ENCODE measurements at places on chromosomes 3 and 15.

DNA sequence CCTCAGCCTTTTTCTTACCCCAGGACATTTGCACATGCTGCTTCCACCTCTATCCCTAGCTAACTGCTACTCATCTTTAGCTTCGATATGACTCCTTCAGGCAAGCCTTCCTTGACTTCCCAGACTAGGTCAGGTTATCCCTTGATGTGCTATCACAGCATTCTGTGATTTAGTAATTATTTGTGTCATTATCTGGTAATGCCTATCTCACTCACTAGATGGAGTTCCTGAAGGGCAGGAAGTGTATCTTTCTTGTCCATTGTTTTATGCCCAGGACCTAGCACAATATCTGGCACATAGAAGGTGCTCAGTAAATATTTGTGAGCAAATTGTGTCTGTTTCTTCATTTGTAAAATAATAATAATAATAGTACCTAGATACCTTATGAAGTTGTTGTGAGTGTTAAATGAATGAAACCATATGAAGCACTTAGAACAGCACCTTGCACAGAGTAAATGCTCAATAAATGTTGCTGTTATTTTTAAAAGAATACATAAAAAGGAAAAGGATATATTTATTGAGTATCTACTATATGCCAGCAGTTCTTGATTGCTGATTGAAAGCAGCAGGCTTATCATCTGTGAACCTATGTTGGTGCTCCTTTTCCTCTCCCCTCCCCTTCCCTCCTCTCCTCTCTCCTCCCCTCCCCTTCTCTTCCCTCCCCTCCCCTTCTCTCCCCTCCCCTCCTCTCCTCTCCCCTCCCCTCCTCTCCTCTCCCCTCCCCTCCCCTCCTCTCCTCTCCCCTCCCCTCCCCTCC lies 31.5 kb downstream of the SQOR start:
- no peak overlapping the region for H3K4me3 ChIP-seq
- peaks cover 12% of the 10 kb centered on the region for H3K36me3 ChIP-seq
- H3K4me1 ChIP-seq: peaks cover 21% of the 10 kb centered on the region
- H3K27ac ChIP-seq: peak overlapping the region; percentile 54

DNA sequence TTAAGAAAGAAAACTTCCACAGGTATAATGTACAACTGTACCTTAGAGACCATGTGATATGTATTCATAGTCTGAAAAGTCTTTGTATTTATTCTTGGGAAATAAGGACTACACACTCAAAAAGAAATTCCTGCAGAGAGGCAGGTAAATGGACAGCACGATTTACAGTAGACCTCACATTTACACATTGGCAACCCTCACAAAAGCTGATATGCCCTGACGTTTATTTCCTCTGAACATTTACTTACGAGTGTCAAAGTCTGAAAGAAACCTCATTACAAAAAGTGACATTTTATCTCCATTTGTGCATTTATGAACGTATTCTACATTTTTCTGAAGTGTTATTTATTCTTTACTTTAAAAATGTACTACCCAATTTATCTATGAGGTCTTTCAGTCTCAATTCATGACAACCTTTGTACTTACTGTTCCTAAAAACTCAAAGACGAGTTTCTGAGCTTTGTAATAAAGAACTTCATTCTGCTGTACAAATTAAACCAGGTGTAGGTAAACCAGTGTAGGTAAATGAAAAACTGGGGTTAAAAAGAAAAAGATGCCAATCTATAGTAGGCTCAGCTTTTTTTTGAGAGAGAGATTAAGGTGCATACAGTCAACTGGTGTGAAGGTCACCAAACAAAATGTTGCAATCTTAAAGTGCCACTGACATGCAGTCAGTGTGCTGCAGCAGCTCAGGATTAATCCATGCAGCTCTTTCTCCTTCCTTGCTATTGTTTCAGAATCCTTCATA lies 44.3 kb downstream of the THRB start:
- H3K27me3 ChIP-seq: no peaks in the 10 kb centered on the region
- no peak for DNase-seq
- peaks cover 44% of the 10 kb centered on the region for H3K4me1 ChIP-seq

DNA sequence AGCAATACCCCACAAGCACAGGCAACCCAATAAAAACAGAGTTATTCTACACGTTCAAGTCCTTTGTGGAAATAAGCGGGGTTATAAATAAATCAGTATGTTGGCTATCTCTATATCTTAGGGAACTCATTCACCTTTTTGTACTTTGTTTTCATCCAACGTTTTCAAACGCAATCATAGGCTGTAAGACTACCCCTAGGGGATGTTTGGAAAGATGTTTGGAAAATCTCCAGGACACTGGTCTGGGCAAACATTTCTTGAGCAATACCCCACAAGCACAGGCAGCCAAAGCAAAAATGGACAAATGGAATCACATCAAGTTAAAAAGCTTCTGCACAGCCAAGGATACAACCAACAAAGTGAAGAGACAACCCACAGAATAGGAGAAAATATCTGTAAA lies 70.1 kb downstream of the CLDN11 start:
- H3K27ac ChIP-seq: no peak overlapping the region
- H3K27me3 ChIP-seq: no peaks in the 10 kb centered on the region
- DNase-seq: no peak

GRCh38 chr15:84992157-84992944 lies 10.7 kb downstream of the PDE8A start:
- DNase-seq: no peak
- H3K4me1 ChIP-seq: peaks cover 16% of the 10 kb centered on the region
- H3K4me3 ChIP-seq: no peak overlapping the region
- H3K27ac ChIP-seq: peak overlapping the region; percentile 41
- H3K27me3 ChIP-seq: no peaks in the 10 kb centered on the region

DNA sequence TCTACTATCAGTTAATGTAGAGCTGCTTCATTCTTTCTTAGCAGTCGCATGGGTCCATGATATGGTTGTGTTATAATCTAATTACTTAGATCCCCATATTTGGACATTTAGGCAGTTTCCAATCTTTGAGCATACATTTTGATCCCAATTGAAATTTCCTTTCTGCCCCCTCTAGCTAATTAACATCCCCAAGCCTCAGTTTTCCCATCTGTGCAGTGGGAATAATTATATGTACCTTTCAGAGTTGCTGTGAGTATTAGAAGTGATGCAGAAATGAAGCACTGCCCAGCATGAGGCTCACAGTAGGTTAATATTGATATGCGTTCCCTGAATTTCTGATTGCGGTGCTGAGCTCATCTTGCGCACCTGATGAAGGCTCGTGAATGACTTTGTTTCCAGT lies 21.8 kb downstream of the SPSB4 start:
- H3K4me1 ChIP-seq: peaks cover 22% of the 10 kb centered on the region
- no peak overlapping the region for H3K27ac ChIP-seq
- DNase-seq: no peak
- H3K36me3 ChIP-seq: no peaks in the 10 kb centered on the region
- no peaks in the 10 kb centered on the region for H3K27me3 ChIP-seq
- H3K4me3 ChIP-seq: no peak overlapping the region

GRCh38 chr3:24684506-24685023 lies 189.9 kb upstream of the THRB start:
- H3K4me1 ChIP-seq: peaks cover 37% of the 10 kb centered on the region
- no peaks in the 10 kb centered on the region for H3K36me3 ChIP-seq
- H3K27me3 ChIP-seq: no peaks in the 10 kb centered on the region
- no peak overlapping the region for H3K4me3 ChIP-seq
- H3K27ac ChIP-seq: no peak overlapping the region

DNA sequence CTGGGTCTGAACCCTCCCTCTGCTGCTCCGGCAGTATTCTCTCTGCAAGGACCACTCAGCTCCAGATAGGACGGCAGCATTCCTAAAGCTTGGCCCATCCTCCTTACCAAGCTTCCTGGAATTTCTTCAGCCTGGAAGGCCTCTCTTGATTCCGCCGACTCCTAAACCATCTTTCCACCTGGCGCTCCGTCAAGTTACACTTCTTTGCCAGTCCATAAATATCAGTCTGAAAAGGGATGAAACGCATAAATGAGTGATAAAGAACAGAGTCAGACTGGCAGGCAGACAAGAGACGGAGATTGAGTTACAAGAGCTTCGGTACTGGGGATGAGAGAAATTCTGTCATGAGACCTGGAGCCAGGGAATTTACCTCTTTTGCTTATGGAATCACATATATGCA lies 44.3 kb downstream of the CERS3 start:
- H3K36me3 ChIP-seq: no peaks in the 10 kb centered on the region
- DNase-seq: no peak
- no peak overlapping the region for H3K4me3 ChIP-seq
- no peaks in the 10 kb centered on the region for H3K27me3 ChIP-seq
- no peaks in the 10 kb centered on the region for H3K4me1 ChIP-seq

- H3K36me3 ChIP-seq: peaks cover 3% of the 10 kb centered on the region
- H3K27me3 ChIP-seq: no peaks in the 10 kb centered on the region
- no peaks in the 10 kb centered on the region for H3K4me1 ChIP-seq
- H3K4me3 ChIP-seq: no peak overlapping the region
- no peak for DNase-seq
- no peak overlapping the region for H3K27ac ChIP-seq
Observed at GRCh38 chr3:69936266-69936665, 63.3 kb upstream of the SAMMSON start.

GRCh38 chr3:20904671-20905070 lies 718.7 kb upstream of the SGO1 start:
- DNase-seq: no peak
- H3K27ac ChIP-seq: no peak overlapping the region

DNA sequence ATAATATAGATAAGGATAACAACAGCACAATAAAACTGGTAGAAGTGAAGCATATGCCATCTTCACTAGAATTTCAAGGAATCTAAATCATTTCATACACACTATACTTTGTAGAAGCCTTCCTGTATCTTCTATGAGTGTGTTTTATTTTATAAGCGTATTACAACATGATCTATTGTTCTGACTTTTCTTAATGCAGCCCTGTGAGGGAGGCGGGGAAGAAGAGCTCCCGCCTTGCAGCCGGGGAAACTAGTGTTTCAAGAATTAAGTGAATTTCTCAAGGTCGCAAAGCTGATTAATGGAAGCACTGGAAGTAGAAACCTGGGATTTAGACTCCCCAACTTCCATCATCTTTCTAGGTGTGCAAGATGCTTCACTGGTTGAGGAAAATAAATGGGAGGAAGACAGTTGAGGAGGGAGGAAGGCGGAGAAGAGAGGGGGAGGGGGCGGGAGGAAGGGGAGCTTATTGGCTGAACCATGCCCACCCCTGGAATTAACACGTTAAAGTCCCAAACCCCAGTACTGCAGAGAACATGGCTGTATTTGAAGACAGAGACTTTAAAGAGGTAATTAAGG lies 32.9 kb downstream of the VGLL4 start:
- H3K4me3 ChIP-seq: no peak overlapping the region
- no peak overlapping the region for H3K27ac ChIP-seq
- no peaks in the 10 kb centered on the region for H3K27me3 ChIP-seq
- DNase-seq: no peak
- H3K36me3 ChIP-seq: no peaks in the 10 kb centered on the region

DNA sequence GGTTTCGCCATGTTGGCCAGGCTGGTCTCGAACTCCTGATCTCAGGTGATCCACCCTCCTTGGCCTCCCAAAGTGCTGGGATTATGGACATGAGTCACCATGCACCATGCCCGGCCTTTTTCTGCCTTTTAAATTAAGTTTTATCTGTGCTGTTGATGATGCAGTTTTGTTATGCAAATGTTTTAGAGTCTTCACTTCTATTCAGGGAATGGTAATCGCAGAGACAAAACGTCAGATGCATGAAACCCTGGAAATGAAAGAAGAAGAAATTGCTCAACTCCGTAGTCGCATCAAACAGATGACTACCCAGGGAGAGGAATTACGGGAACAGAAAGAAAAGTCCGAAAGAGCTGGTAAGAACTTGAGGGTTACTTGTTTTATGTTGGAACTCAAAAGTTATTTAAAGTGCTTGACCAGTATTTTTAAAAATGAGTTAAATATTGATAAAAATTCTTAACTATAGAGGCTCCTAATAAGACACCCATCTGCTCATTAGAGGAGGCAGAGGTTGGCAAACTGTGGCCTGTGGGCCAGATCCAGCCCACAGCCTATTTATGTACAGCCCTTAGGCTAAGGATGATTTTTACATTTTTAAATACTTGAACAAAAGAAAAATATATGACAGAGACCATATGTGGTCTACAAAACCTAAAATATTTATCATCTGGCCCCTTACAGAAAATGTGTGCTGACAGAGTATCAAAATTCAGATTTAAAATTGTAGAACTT lies 127.8 kb upstream of the LRRFIP2 start:
- H3K4me3 ChIP-seq: no peak overlapping the region
- H3K27me3 ChIP-seq: no peaks in the 10 kb centered on the region
- no peak overlapping the region for H3K27ac ChIP-seq
- no peak for DNase-seq

DNA sequence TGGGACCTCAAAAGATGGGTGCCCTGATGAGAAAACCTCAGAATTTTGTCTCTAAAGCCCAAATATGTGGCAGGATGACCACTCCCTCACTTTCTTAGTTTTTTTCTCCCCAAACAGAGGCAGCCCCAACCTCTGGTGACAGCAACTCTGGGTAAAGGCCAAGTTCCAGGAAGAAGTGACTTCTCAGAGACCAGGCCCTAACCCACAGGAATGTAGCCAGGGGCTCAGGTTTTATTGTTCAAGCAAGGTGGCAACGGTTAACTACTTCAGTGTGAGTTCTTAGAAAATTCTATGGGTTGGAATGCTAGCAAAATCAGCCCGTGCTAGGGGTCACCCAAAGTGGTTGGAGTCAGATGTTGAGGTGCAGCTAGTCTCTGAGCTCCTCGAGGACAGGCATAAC lies 5.1 kb upstream of the DNAJA4 start:
- no peak for DNase-seq
- no peaks in the 10 kb centered on the region for H3K36me3 ChIP-seq
- no peaks in the 10 kb centered on the region for H3K4me1 ChIP-seq

DNA sequence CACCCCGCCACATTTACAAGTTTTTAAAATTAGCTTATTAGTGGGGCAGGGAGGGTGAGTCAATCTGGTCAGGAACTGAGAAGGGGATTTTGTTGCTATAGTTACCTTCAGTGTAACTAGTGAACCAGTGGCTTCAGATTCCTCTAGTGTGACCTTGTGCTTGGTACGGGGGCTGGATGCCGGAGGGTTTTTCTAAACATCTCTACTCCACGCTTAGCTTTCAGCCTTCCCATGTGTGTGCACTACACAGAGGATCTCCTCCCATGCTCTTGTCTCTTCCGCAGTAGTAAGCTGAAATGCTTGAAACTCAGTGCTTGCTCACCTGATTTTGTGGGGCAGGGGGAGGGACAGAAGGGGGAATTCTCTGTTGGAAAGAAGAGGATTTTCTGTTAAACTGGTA lies 67.9 kb upstream of the AKAP13 start:
- H3K4me3 ChIP-seq: no peak overlapping the region
- no peaks in the 10 kb centered on the region for H3K27me3 ChIP-seq
- DNase-seq: no peak
- no peaks in the 10 kb centered on the region for H3K36me3 ChIP-seq
- no peak overlapping the region for H3K27ac ChIP-seq

DNA sequence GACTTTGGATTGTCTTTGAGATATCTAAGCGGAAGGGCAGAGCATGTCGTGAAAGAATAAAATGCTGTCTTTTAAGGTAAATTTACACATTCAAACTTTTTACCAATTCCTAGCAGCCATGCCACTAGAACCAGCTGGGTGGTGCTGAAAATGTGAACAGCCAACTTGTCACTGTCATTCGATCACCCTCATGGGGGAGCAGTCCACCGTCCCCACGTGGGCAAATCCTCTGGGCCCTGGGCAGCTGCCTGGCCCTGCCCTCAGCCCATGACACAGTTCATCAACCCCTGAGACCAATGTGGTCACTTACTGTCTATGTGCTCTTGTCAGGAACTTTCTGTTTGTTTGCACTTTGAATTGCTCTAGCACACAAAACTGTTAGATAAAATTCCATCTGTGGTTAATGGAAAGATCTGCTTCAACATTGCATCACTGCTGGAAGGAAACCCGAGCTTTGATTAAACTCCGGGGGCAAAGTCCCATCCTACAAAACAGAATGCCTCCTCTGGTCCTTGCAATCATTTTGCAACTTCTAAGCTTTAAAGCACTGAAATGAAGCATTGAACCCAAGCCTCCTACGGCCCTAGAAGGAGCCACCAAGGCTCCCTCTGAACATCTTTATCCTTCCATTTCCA lies 50.1 kb downstream of the PCSK6 start:
- no peaks in the 10 kb centered on the region for H3K36me3 ChIP-seq
- no peaks in the 10 kb centered on the region for H3K4me1 ChIP-seq
- no peaks in the 10 kb centered on the region for H3K27me3 ChIP-seq

Measured in thoracic aorta (tissue), 2 donors.